ENCODE measurements at places on chromosomes 7 and 10. TPM values are rescaled to one million over a fixed set of nuclear protein-coding genes. Genes with fewer than 3 reads are reported as not detected.

LBX1 gene
- not detected for total RNA-seq

FOXK1 gene
- total RNA-seq: 42.7 TPM

NUTM2B gene
- total RNA-seq: 0.80 TPM

C10orf143 gene
- total RNA-seq: 10.1 TPM

AOC1 gene
- not detected for total RNA-seq

STRA8 gene
- not detected for total RNA-seq

GRID1 gene
- total RNA-seq: not detected

SNCG gene
- not detected for total RNA-seq

TRPV5 gene
- 0.17 TPM for total RNA-seq

PNLIP gene
- not detected for total RNA-seq

MOSPD3 gene
- total RNA-seq: 10.5 TPM

C10orf53 gene
- not detected for total RNA-seq

SRI gene
- total RNA-seq: 101 TPM

CDC14C gene
- total RNA-seq: not detected

AKR1B15 gene
- total RNA-seq: not detected

CALHM3 gene
- total RNA-seq: not detected

THSD7A gene
- not detected for total RNA-seq

CDHR1 gene
- total RNA-seq: 2.8 TPM

ARHGAP22 gene
- 0.82 TPM for total RNA-seq

AASS gene
- 6.3 TPM for total RNA-seq

NUTM2E gene
- 0.44 TPM for total RNA-seq

NFE2L3 gene
- total RNA-seq: 3.0 TPM

TMEM130 gene
- total RNA-seq: 0.31 TPM

TEX36 gene
- total RNA-seq: not detected

SEC31B gene
- total RNA-seq: 21.6 TPM

ANXA11 gene
- total RNA-seq: 190 TPM

CCL24 gene
- 1.2 TPM for total RNA-seq

MKI67 gene
- total RNA-seq: 3.5 TPM

EXOC6 gene
- total RNA-seq: 15.3 TPM

TMEM196 gene
- not detected for total RNA-seq

ARMC10 gene
- total RNA-seq: 24.9 TPM

PDE1C gene
- total RNA-seq: not detected

NPC1L1 gene
- total RNA-seq: not detected

ACSM6 gene
- total RNA-seq: not detected

ADAM8 gene
- total RNA-seq: 137 TPM

NRF1 gene
- total RNA-seq: 29.8 TPM

SUPV3L1 gene
- 38.7 TPM for total RNA-seq

PIP gene
- total RNA-seq: not detected

ADAM12 gene
- 0.84 TPM for total RNA-seq

PLAU gene
- 0.10 TPM for total RNA-seq

SLC16A12 gene
- not detected for total RNA-seq

ZNF488 gene
- not detected for total RNA-seq

DNTT gene
- 0.11 TPM for total RNA-seq

CCSER2 gene
- 57.1 TPM for total RNA-seq

CAV1 gene
- total RNA-seq: 6.1 TPM

OR6V1 gene
- total RNA-seq: not detected

FZD1 gene
- 0.42 TPM for total RNA-seq

CCDC146 gene
- 3.5 TPM for total RNA-seq

ZNF804B gene
- total RNA-seq: not detected

RAPGEF5 gene
- total RNA-seq: 10.1 TPM

ACSL5 gene
- total RNA-seq: 53.5 TPM

SAMD9L gene
- total RNA-seq: 34.1 TPM

TLX1 gene
- total RNA-seq: not detected

ADAP1 gene
- total RNA-seq: 9.4 TPM

HOXA2 gene
- total RNA-seq: not detected

CLEC2L gene
- total RNA-seq: not detected

PHKG1 gene
- total RNA-seq: 2.0 TPM
